ENCODE measurements at places on chromosomes 4 and X. TPM values are rescaled to one million over a fixed set of nuclear protein-coding genes. Genes with fewer than 3 reads are reported as not detected.

DNA sequence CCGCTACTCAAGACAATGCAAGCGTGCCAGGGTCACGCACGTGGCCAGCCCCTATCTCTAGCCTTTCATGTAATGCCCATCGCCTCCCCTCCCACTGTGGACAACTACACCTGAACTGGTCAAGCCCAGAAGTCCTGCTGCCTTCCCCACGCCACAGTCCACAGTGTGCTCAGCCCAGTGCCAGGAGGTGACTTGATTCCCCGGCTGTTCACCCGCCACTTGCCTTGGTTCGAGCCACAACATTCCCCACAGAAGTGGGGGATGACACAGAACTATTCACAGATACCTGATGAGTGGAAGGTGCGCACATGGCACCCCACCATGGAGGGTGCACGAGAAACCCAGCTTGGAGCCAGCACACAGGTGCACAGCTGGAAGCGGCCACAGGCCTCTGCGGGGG is 6.8 kb downstream of the ARHGAP4 start:
- DNase-seq, result no peak

GRCh38 chr4:21753084-21753760 is 195.3 kb downstream of the KCNIP4 start:
- DNase-seq, result no peak

DNA sequence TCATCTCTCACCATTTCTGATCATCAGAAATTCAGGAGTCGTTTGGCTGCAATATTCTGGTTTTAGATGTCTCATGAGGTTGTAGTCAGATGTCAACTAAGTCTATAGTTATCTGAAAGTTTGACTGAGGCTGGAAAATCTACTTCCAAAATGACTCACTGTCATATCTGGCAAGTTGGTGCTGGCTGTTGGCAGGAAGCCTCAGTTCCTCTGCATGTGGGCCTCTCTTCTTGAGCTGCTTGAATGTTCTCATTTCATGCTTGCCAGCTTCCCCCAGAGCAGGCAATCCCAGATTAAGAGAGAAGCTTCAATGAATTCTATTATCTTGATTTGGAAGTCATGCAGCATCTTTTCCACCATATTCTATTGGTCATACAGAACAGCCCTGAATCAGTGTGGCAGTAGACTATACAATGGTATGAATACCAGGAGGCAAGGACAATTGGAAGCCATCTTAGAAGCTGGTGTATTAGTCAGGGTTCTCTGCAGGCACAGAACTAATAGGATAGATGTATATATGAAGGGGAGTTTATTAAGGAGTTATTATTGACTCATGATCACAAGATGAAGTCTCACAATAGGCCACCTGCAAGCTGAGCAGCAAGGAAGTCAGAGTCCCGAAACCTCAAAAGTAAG is 46.8 kb upstream of the ELF2 start:
- no peak for DNase-seq

DNA sequence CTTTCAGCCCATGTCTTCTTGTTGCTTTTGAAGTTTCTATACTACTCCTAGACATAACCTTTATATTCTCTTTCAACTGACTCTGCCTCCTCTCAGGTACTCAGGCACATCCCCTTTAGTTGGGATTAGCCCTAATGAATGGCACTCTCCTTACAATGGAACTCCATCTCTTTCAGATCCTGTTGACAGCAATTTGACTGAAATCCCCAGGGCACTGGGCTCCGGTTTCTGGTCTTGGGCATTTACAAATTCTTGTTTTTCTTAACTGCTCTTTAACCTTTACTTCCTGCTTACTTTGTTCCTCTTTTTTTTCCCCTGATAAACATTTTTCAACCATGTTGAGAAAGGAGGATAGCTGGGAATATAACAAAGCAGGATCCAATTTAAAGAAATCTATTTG is 68.9 kb downstream of the ENOX2 start:
- no peak for DNase-seq

The CENPVL2 gene
- total RNA-seq, result not detected

DNA sequence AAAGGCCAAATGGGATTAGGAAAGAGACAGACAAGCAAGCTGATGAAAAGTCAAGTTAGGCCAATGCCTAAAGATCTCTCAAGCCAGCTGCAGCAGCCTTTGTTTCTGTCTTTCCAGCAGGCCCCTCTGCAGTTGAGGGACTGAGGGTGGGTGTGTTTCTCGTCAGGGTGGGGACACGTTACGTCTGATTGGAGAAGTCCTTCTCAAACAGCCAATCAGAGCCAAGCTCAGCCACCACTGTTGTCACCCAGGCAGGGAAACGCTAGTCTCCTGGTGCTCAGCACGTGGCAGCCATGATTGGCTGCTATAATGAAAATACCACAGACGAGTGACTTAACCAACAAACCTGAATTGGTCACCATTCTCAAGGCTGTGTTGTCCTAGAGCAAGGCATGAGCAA is 177.1 kb upstream of the LCORL start:
- DNase-seq, result no peak

DNA sequence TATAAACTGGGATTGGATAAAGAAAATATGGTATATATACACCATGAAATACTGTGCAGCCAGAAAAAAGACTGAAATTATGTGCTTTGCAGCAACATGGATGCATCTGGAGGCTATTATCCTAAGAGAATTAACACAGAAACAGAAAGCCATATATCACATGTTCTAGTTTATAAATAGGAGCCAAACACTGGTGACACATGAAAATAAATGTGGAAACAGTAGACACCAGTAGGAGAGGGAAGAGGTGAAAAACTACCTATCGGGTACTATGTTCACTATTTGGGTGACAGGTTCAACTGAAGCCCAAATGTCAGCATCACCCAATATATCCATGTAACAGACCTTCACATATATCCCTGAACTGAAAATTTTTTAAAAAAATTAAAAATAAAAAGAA is 725.1 kb downstream of the C4orf33 start:
- no peak for DNase-seq

DNA sequence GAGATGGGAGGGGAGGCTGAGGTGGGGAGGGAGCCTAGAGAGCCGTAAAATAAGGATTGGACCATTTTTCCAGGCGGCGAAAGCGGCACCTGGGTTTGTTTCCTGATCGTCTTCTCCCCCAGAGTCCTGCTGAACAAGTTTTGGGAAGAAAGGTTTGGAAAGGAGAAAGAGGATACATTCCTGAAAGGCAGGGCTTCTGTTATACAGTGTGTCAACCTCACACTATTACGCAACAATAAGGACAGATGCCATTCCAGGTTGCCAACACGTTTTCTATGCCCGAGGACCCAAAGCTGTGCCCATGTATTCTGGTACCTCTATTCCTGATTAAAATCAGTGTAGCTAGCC is 658 bp downstream of the SCOC start:
- DNase-seq, result no peak

DNA sequence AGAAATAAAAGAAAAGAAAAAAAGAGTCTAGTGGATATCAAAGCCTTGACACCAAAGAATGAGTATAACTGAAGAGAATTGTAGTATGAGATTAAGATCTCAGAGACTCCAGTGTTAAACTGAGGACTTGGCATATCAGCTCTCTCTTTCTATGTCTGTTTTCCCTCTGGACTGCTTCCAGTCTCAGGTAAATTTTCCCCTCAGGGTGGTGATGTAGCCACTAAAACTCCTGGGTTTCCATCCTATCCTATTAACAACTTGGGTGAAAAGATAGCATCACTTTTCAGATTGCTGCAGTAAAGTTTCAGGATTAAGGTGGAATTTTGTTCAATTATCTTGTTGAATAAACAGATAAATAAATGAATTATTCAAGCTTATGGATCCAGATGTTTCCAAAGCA is 85.7 kb downstream of the ATP10D start:
- no peak for DNase-seq

DNA sequence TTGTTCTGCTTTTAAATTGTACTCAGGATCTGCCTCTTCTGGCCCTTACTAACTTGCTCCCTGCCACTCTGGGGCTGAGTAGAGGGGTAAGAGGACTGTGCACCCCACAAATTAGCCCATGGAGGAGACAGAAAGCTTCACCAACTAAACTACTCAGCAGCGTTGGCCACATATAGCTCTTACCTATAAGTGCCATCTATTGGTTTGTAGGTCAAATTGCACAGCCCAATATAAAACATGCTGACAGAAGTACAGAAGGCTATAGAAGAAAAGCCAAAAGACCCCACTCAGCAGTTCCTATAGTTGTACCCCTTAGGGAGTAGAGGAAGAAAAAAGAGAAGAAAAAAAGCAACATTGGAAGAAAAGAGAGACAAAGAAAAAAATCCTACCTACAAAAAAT is 341.2 kb upstream of the FMR1 start:
- no peak for DNase-seq

The AFF1 gene
- total RNA-seq, result 32.0 TPM

DNA sequence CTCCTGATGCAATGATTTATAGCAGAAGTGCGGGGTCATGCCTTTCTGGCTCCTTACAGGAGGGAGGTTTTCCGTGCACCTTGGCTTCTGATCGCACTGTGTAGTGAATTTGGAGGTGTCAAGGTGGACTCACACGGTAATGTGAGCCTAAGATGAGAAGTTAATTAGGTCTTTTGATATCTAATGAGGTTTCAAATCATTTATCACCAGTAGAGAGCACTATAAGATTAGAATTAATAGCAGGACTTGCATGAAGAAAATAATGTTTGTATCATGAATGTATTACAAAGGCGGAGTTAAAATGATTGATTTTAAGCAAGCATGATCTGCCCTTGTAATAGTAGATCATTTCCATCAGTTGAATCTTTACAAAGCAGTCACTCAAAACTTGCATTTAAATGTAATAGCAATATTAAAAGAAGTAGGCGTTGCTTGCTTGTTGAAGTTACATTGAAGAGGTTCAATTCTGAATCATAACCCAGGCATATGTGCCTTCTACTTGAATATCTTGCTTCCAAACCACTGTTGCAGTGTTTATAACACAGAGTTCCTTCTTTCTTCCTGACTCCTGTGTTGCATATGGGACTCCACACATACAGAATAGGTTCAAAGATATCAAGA is 152.1 kb downstream of the FMR1NB start:
- DNase-seq, result no peak

The PAK3 gene
- total RNA-seq, result 0.53 TPM

DNA sequence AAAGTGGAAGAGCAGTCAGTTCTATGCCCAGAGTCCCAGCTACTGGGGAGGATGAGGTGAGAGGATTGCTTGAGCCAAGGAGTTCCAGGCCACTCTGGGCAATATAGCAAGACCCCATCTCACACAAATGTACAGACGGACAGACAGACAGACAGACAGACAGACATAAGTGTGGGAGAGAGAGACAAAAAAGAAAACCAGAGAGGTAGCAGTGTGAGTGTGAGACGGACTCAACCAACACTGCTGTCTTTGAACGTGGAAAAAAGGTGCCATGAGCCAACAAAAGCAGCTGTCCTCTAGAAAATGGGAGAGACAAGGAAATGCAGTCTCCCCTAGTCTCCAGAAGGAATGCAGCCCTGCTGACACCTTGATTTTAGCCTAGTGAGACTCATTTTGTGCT is 18.2 kb upstream of the RPL34 start:
- no peak for DNase-seq

The USP51 gene
- 0.92 TPM for total RNA-seq

- DNase-seq, result no peak
These were observed 109.1 kb upstream of the VMA21 start for GRCh38 chrX:151287954-151288353.

DNA sequence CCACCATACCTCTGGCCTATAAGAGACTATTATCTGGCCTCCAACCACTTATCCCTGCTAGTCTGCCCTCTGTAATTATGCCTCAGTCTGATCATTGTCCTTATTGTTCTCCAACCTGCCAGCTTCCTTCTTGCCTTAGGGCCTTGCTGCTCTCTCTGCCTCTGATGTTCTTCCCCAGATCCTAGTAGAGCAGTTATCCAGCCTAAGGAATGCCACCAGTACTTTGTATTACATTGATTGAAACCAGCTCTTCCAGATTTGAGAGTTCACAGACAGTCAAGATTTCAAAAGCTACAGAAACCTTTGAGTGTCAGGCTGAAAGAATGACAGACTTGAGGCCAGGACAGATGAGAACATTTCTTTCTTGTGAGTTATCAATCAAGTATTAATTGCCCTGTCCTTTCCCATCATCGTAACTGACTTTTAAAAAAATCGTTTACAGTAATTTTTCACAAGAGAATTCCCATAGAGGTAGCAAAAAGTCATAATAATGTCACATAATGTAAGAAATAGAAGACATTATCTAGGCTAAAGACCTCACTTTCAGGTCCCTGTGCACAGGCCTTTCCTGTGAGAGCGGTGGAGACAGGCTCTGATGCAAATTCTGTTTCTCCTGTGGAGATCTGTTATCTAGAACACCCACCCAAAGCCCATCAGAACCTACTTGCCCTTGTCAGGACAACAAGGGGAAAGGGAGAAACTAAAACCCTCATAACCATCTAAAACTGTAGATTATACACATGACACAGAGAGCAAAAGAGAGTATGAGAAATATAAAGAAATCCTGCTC is 64.1 kb upstream of the GUCY1A1 start:
- no peak for DNase-seq

The SGCB gene
- 48.3 TPM for total RNA-seq

GRCh38 chr4:116055857-116056827 is 942.7 kb upstream of the NDST4 start:
- no peak for DNase-seq

DNA sequence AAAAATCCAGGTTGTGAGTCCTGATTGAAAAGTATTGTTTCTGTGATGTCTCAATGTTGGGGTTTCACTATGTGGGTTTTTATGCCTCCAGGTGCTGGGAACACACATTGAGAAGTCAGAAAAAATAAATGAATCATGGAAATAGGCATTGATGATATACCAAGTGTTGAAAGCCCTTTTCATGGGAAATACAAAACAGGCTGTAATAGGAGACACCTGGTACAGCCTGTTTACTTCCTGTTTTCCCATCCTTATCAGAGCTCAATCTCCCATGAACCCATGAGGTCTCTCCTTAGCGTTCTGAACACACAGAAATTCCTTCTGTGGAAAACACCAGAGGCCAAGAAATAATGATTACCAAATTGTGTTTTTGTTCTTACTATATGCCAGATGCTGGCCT is 106.3 kb upstream of the BOD1L1 start:
- peak; percentile 56 for DNase-seq

The SSX2B gene
- not detected for total RNA-seq

The RNF150 gene
- 0.93 TPM for total RNA-seq
